ENCODE measurements at places on chromosomes 1 and 21.

DNA sequence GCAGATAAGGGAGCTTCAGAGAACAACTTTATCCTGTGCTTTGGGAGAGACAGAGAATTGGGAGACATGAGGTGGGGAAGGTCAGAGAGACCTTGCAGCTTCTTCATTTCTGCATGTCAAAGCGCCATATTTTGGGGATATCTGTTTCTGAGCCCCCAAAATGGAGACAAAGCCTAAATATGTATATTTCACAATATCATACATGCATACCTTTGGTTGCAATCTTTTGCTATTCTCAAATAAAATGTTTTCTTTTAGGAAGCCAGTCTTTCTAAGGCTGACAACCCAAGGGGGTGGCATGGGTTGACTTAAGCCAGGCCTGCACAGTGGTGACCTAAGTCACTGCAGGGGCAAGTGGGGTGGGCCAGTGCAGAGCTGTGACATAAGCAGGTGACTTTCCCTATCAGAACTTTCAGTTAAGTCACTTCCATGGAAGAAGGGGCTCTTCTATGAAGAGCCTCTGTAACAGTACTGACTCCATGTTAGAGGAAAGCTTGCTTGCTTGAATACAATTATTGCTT lies 13.9 kb upstream of the MRPL55 start:
- DNase-seq: no peak

DNA sequence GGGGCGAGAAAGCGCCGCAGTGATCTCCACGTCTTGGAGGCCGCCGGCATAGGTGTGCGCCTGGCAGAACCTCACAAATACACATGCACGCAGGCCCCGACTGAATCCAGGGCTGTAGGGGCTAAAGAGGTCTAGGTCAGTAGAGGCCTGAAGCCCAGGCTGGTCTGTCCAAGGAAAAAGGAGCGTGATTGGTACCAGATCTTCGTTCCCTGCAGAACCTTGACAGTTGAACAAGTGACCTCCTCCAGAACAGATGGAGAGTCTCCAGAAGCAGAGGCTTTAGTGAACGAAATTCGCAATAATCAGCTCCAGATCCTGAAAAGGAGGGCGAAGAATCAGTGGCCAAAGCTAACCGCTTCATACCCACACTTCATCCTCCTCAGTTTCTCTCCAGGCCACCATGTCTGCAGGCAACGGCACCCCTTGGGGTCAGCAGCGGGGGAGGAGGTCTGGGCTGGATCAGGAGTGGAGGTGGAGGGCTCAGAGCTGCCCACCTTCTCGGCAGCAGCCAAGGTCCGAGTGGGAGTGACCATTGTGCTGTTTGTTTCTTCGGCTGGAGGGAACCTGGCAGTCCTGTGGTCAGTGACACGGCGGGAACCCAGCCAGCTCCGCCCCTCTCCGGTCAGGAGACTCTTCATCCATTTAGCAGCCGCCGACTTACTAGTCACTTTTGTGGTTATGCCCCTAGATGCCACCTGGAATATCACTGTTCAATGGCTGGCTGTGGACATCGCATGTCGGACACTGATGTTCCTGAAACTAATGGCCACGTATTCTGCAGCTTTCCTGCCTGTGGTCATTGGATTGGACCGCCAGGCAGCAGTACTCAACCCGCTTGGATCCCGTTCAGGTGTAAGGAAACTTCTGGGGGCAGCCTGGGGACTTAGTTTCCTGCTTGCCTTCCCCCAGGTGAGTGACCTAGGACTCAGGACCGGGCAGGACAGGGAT lies 749 bp upstream of the PEX11B start:
- DNase-seq: no peak

DNA sequence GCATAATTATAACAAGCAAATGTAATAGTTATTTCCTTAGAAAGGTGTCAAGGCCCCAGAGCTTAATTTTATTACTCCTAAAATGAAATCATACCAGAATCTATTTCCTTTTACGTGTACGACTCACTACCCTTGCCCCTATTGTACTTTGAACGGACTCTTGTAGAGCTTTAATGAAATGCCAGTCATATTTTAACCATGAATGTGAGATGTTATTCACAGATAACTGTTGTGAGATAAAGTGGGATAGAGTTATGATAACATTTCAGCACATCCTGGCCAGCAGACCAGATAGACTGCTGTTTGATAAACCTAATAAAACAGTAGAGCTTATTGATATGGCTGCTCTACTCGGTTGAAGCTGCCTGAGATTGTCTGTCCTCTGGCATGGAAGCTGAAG lies 500.8 kb upstream of the PBX1 start:
- DNase-seq: no peak

DNA sequence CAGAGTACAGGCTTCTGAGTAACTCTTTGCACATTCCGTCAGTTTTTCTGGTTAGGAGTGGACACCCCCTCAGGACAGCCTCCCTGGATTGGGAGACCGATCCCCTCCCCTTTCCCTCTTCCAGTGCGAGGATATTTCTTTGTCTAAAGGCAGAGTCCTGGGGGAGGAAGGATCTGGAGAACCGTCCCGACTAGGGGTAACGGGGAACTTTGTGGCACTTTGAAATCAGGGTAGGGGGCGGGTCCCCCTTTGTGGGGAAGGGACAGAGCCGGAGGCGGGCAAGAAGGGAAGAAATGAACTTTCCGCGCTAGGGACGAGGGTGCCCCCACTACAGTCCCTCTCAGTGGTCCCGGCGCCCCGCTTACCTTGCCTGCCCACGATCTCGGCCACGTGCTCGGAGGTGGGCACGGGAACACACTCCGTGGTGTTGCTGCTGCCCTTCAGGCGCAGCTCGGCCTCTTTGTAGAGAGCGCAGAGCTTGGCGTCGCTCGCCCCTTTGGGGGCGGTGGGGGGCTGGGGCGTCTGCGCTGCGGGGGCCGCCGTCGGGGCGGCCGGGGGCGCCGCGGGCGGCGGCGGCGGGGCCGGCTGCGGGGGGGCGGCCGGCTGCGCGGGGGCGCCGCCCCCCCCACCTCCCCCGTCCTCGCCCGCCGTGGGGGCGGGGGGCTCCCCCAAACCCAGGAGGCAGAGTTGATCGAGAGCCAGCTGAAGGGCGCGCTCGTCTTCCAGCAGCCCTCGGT lies 917 bp downstream of the MEX3A start:
- no peak for DNase-seq

DNA sequence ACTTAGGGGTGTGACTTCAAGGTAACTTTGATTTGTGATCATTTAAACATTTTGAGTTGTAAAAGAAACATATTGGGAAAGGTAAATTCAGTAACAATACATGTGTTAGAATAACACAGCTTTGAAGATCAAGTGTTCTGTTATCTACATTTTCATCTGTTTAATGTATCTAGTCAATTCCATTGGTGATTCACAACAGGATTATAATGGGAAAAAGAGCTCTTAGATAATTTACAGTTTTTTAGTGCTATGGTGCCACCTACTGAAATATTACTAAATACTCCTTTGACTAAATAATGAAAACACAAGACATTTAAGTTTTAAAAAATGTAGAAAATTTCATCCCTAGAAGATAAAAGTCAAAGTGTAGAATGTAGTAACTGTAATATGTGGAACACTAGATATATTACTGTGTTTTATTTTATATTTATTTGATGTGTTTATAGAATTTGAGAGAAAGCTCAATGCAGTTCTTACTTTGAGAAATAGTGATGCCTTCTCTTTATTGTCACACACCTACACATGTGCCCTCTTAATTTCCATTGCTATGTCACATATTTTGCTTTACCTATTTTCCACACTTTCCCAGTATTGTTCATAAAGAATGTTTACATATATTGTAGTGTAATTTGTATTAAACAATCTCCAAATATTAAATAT lies 47.4 kb downstream of the PTPRC start:
- no peak for DNase-seq

DNA sequence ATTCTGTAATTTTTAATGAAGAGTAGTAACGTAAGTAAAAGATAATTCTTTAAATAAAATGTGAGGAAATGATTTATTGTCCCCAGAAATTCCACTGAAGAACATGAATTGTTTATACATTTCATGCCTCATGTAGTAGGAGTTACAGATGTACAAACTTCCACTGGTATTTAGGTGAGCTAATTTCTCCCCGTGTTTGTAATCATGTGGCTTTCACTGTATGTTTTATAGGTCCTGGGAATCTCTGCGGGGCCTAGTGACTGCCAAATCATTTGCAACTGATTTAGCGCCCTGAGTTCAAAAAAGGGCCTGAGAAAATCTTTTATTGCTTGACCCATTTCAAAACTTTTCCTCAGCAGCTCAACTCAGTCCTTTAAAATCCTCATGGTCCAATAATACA lies 30.5 kb upstream of the FASLG start:
- DNase-seq: no peak

DNA sequence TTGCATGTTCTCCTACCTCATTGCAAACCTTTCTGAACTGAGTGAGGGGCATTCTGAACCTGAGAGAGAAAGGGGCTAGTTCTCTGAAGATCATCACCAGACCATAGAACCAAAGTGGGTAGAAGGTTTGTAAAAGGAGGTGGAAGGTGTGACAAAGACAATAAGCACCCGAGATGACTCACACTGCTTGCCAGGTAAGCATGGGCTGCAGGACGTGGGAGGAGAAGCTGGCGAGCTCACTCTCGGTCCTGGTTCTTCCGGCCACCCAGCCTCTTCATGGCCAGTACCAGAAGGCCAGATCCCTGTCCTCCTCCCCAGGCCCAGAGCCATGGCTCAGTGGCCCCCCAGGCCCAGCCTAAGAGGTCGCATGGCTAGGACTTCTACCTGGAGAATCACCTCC lies 128.3 kb downstream of the TMEM53 start:
- no peak for DNase-seq

DNA sequence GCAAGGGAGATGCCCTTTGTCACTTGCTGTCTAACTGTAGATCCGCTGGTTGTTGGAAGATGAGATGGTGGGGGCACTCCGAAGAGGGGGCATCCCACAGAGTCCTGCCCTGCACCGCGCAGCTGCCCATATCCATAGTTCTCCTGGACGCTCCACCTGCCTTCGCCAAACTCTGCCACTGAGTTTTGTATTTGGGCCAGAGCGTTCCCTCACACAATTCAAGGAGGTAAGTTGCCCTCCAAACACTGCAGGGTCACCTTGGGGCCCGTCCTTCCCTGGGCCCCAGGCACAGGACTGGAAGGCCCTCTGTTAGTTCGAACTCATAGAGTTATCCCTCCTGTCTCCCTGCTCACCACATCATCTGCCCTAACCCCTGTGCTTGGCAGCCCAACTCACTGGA lies 22.1 kb downstream of the HYI start:
- no peak for DNase-seq

DNA sequence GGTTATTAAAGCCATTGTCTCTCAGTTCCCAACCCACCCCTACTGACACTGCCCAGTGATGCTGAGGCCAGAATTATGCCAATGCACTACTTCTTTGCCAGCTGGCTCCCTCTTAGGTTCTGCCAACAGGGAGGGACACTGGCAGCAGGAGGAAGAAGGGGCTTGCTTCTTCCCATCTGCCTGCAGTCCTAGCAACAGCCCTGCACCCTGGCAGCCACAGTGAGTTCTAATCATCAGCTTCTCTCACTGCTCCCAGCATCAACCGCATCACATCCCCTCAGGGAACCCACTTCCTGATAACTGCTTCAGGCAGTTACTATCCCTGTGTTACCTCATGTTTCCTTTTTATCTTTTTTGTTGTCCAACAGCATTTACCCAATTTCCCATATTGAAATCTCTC lies 86.2 kb downstream of the UBR4 start:
- DNase-seq: no peak

DNA sequence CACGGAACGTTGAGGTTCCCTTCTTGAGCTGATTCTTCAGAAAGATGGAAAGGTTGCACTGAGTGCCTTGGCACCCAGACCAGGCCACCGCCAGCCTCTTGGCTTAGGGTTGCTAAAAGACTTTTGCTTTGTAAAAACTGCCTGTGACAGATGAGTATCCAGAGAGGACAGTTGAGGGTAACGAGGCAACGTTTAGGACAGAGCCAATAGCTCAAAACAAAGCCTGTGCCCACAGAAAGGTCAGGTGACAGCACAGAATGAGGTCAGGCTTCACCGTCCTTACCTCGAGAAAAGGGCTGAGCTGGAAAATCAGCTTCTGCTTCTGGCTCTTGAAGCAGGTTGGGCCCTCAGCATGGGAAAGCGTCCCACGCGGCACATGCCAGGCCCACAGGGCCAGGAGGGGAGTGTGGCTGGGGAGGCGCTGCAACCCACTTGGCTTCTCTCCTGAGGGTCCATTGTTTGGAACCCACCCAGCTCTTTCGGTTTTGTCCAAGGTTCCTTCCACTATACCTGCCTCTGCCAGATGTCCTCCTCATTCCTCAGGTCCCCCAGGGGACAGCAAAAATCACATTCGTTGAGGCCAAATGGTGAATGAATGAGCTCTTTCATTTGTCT lies 55.5 kb downstream of the SCCPDH start:
- no peak for DNase-seq

DNA sequence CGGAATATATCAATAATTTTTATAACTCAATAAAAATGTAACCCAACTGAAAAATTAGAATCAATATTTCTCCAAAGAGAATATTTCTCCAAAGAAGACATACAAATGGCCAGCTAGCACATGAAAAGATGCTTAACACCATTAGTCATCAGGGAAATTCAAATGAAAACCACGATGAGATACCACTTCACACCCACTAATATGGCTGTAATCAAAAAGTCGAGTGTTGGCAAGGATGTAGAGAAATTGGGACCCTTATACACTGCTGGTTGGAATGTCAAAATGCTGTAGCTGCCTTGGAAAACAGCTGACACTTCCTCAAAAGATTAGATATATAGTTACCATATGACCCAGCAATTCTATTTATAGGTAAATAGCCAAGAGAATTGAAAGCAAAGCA lies 133.0 kb downstream of the GPR52 start:
- no peak for DNase-seq

DNA sequence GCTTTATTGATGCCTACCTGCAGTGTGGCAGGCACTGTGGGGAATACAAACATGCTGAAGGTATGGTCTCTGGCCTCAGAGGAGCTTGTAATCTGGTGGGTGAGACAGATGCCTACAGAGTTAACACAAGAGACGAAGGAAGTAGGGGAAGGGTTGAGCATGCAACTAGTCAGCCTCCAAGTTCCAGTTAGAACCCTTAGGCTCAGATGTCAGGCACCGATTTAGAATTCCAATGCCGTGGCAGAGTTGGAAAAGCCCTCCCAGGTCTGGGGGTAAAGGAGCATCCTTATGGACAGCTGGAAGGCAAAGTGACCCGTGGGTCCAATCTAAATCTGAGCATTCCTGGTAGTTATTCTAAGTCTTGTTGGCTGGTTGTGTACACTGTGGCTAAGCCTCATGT lies 132.9 kb upstream of the GJB5 start:
- DNase-seq: no peak

DNA sequence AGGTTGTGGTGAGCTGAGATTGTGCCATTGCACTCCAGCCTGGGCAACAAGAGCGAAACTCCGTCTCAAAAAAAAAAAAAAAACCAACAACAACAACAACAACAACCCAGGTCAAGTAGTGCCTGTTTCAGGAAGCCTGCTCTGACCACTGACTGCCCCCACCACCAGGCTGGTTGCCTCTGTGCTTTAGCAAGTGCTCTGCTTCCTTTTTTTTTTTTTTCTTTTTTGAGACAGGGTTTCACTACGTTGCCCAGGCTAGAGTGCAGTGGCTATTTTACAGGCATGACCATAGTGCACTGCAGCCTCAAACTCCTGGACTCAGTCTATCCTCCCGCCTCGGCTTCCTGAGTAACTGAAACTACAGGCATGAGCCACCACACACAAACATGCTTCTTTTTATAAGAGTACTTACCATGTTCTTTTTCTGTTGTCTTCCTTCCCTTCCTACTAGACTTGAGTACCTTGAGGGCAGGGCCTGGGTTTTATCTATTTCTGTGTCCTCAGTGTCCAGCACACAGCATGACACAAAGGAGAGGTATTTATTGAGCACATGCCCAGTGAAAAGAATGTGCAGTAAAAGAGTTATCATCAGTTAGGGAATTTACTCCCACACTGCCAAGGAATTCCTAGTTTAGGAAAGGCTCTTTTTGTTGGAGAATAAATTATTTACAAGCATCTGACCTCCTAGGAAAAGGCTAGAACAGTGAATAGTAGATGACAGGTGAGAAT lies 9.9 kb upstream of the COA7 start:
- DNase-seq: no peak
